Activated CD4-positive, alpha-beta T cell treated with anti-CD3 and anti-CD28 coated beads, Interleukin-2, amount 10 ng/mL, durations not matched to agents 7 days and 5 days (primary cell): ENCODE measurements at places on chromosomes 2 and 18. TPM values are rescaled to one million over a fixed set of nuclear protein-coding genes. Genes with fewer than 3 reads are reported as not detected.
A peak's percentile ranks its signal among the peaks of the same experiment; 100 is the strongest.

DNA sequence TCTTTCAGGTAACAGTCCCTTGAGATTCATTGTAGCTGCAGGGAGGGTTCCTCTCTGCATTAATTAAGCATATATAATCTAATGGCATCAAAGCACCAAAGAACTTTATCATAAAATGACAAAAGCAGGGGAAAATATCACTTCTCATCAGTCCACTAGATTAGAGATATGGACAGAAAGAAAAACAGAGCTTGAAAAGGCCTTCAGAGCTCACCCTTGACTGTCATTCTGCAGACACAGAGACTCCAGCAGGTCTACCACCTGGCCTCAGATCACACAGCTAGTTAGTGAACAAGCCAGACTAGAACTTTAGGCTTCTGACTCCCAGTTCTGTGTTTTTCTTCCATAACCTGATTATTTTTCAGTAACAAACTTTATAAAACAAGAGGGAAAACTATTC lies 88.5 kb downstream of the FIGN start:
- no peak overlapping the region for H3K27ac ChIP-seq
- H3K4me3 ChIP-seq: no peak overlapping the region
- no peaks in the 10 kb centered on the region for H3K4me1 ChIP-seq
- no peaks in the 10 kb centered on the region for H3K36me3 ChIP-seq
- peaks cover 2% of the 10 kb centered on the region for H3K27me3 ChIP-seq

- peaks cover 7% of the 10 kb centered on the region for H3K27me3 ChIP-seq
- no peaks in the 10 kb centered on the region for H3K4me1 ChIP-seq
- H3K36me3 ChIP-seq: no peaks in the 10 kb centered on the region
- no peak for DNase-seq
- no peak overlapping the region for H3K4me3 ChIP-seq
These were observed 357.9 kb upstream of the NRP2 start for GRCh38 chr2:205324355-205324754.

GRCh38 chr2:38552259-38552658 lies 50.5 kb downstream of the HNRNPLL start:
- H3K27me3 ChIP-seq: no peaks in the 10 kb centered on the region
- H3K36me3 ChIP-seq: peaks cover 4% of the 10 kb centered on the region
- no peak for DNase-seq

DNA sequence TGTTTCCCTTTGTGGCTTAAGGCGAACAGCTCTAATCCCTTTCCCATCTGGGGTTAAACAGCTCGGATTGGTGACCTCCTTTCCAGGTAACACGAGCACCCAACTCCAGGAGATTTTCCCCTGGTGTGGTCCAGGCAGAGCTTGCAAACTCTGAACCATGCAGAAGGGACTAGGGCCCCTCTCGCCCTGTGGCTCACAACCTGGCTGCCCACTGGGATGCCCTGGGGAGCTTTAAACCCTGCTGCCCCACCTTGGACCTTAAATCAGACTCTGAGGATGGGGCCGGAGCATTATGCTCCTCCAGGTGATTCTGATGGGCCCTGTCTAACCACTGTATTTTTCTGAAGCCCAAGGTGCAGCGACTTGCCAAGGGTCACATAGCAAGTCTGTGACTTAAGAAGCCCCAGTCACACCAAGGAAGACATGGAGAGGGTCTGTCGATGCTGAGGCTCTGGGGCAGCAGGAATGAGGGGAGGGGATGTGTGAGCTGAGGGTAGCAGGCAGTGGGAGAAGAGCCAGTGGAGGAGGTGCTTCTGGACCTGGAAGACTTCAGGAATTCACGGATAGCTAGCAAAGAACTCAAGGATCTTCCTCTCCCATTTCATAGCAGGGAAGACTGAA lies 5.9 kb downstream of the ARID5A start:
- peaks cover 71% of the 10 kb centered on the region for H3K36me3 ChIP-seq
- H3K27ac ChIP-seq: no peak overlapping the region
- H3K27me3 ChIP-seq: no peaks in the 10 kb centered on the region

SP5 gene
- total RNA-seq: not detected

HOXD8 gene
- total RNA-seq: not detected

ZNF521 gene
- not detected for total RNA-seq

GRCh38 chr2:182941919-182942318 lies 75.5 kb upstream of the FRZB start:
- no peak overlapping the region for H3K4me3 ChIP-seq
- H3K27me3 ChIP-seq: no peaks in the 10 kb centered on the region

- no peaks in the 10 kb centered on the region for H3K27me3 ChIP-seq
- H3K4me3 ChIP-seq: no peak overlapping the region
- no peak overlapping the region for H3K27ac ChIP-seq
- no peak for DNase-seq
These were observed 151.1 kb downstream of the FSHR start for GRCh38 chr2:49003201-49003600.

DNA sequence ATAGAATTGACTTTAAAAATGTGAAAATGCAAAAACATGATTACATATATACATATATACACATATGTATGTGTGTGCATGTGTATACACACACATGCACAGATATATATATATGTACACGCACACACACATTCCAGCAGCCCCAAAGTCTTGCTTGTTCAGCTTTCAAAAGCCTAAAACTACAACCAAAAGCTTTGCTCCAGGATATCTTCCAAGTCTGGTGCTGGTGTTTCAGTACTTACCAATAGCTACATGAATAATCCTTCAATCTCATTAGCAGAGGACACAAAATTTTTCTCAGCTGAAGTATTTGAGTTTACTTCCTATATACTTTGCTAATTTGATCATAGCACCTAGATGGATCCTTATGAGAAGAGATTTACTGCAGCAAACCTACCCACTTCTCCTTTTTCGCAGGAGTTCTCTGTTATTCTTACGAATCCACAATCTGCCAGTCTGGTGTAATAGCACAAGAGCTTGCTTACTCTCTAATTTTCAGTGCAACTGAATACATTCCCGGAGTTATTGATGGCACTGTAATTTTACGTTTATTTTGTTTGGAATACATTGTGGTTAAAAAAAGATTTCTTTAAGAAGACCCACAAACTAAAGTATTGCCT lies 553.3 kb downstream of the ARHGAP15 start:
- peaks cover 4% of the 10 kb centered on the region for H3K36me3 ChIP-seq
- H3K27ac ChIP-seq: peak overlapping the region; percentile 5
- no peak for DNase-seq
- no peaks in the 10 kb centered on the region for H3K4me1 ChIP-seq

DNA sequence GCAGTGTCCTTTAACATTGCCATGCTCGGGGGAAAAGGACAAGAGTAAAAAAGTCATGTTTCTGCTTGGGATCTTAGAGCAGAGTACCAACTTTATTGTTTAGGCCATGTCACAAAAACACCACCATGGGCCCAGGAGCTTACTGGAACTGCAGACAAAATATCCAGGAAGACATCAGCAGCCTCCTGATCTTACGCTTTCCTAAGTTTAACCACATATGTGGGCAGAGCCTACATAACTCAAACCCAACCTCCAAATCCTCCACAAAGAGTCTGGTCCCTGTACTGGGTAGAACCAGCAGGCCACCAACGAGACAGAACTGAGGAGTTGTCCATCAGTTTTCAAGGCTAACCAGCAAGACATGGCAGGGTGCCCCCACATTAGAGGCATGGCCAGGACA lies 10.3 kb downstream of the GALNT14 start:
- no peaks in the 10 kb centered on the region for H3K4me1 ChIP-seq
- H3K27me3 ChIP-seq: peaks cover 6% of the 10 kb centered on the region
- no peak for DNase-seq

- H3K27ac ChIP-seq: no peak overlapping the region
- H3K36me3 ChIP-seq: no peaks in the 10 kb centered on the region
- no peak overlapping the region for H3K4me3 ChIP-seq
- no peak for DNase-seq
These were observed 401.7 kb upstream of the SPRED2 start for GRCh38 chr2:65834062-65834461.

DNA sequence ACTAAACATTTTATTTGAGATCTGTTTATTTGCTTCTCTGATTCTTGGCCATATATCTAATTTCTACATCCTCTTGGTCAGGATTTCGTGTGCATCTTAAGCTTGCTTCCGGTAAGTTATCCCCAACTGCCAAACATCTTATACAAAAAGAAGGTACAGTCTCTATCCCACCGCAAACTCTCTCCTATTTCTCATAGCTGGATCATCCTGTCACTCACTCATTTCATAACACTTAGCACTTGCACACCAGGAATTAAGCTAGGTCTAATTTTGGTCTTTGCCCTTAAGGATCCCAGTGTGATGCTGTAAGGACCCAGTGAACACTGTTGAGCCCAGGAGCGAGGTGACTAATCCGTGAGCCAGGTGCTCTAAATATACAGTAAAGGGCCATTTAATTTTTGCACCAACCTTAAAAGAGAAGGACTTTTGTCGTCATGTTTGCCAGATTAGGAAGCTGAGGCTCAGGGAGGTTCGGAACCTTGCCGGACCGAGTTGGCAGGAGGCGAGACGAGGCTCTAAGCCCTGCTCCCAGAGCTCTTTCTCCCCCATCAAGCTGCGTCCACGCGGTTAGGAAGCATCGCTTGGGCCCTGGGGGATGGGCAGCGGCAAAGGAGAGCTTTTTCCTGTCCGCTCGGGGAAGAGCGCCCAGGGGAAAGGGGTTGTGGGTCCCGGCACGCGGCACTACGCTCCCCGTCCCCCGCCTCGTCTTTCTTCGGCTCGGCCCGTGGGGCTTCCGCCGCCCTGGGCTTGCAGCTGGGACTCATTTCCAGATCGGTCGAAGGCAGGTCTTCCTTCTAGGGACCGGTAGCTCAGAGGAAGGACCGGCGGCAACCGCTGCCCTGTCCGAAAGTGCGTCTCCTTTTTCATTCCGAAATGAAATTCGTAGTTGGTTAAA lies 4.1 kb upstream of the ITPRIPL1 start:
- DNase-seq: peak; percentile 42
- H3K36me3 ChIP-seq: peaks cover 23% of the 10 kb centered on the region
- H3K27me3 ChIP-seq: no peaks in the 10 kb centered on the region

HJURP gene
- total RNA-seq: 141 TPM

GRCh38 chr18:31880186-31880898 lies 62.6 kb downstream of the TRAPPC8 start:
- DNase-seq: no peak
- no peak overlapping the region for H3K4me3 ChIP-seq
- peaks cover 70% of the 10 kb centered on the region for H3K36me3 ChIP-seq
- no peak overlapping the region for H3K27ac ChIP-seq

DNA sequence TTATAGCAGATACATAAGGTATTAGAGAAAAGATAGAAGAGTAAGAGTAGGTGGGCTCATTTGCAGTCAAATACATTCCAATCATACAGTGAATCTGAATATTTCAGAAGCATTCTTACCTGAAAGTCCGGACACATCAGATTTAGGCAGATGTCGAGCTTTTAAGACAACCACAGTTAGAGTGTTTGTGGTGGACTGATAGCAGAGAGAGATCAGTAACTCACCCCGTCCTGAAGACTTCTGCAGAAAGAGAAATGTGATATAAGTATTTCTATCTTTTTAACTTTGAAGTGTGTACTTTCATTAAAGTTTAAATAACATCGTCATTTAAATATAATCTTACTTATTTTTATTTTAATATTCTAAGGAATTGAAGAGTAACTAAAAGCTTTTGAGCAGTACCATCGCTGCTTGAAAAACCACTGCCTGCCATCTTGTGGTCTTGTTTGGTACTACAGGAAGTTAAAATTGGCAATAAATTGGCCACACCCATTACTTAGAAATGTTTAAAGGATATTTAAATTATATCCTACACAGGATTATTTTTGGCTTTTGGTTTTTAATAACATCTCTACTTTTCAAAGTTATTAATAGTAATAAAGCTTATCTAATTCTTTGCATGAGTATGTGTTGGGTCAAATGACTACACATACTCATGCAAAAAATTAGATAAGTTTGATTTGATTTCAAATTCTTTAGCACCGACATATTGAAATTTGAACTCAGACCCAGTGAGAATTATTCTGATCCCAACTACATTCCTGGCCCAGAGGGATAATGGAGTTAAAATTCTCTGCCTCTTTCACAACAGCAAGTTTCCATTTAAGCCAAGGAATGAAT lies 5.5 kb downstream of the SYT4 start:
- DNase-seq: peak; percentile 47
- H3K4me1 ChIP-seq: no peaks in the 10 kb centered on the region
- no peaks in the 10 kb centered on the region for H3K36me3 ChIP-seq
- H3K27me3 ChIP-seq: peaks cover 6% of the 10 kb centered on the region
- H3K27ac ChIP-seq: no peak overlapping the region
- no peak overlapping the region for H3K4me3 ChIP-seq

DNA sequence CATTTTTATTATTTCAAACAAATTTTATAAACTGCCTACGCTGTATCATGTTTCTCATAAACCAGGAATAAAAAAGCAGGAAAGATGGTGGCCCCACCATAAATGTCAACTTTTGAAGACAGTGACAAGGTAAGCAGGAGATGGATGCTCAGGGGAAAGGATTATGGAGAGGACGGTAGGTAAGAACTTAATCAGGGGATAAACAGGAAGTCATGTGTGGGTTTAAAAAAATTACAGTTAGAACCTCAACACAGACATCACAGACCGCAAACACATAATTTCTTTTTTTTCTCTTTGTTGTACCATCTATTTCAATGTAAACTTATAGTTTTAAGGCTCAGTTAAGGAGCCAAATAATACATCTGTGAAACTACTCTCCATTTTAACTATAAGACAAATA lies 575.2 kb upstream of the SLC8A1 start:
- no peak overlapping the region for H3K4me3 ChIP-seq
- no peak for DNase-seq
- peaks cover 2% of the 10 kb centered on the region for H3K4me1 ChIP-seq

DNA sequence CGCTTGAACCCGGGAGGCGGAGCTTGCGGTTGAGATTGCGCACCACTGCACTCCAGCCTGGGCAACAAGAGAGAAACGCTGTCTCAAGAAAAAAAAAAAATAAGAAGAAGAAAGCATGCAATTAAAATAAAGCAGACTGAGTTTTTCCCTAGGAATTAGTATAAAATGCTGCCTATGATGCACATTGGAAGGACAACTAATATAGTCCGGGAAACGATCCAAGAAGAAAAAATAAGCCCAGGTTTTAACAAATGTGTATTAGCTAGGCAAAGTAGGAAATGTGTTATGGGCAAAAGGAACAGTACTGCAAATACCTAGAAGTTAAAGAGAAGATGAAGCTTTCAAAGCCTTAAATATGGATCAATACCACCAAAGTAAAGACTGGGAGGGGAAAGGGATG lies 64.0 kb downstream of the SPIRE1 start:
- peaks cover 2% of the 10 kb centered on the region for H3K27me3 ChIP-seq
- DNase-seq: no peak
- H3K4me1 ChIP-seq: peaks cover 19% of the 10 kb centered on the region

GRCh38 chr18:5064841-5065370 lies 132.2 kb downstream of the AKAIN1 start:
- no peak for DNase-seq
- no peak overlapping the region for H3K4me3 ChIP-seq
- no peaks in the 10 kb centered on the region for H3K27me3 ChIP-seq

GRCh38 chr2:161956738-161957137 lies 117.3 kb downstream of the DPP4 start:
- peaks cover 39% of the 10 kb centered on the region for H3K36me3 ChIP-seq
- no peaks in the 10 kb centered on the region for H3K27me3 ChIP-seq
- H3K4me1 ChIP-seq: peaks cover 63% of the 10 kb centered on the region
- peak overlapping the region; percentile 35 for H3K4me3 ChIP-seq
- peak; percentile 28 for DNase-seq

ZNF396 gene
- 0.77 TPM for total RNA-seq

HADHA gene
- total RNA-seq: 117 TPM
